Left kidney (tissue), 8 donors: ENCODE measurements at places on chromosomes 7 and 10. TPM values are rescaled to one million over a fixed set of nuclear protein-coding genes. Genes with fewer than 3 reads are reported as not detected.

DNA sequence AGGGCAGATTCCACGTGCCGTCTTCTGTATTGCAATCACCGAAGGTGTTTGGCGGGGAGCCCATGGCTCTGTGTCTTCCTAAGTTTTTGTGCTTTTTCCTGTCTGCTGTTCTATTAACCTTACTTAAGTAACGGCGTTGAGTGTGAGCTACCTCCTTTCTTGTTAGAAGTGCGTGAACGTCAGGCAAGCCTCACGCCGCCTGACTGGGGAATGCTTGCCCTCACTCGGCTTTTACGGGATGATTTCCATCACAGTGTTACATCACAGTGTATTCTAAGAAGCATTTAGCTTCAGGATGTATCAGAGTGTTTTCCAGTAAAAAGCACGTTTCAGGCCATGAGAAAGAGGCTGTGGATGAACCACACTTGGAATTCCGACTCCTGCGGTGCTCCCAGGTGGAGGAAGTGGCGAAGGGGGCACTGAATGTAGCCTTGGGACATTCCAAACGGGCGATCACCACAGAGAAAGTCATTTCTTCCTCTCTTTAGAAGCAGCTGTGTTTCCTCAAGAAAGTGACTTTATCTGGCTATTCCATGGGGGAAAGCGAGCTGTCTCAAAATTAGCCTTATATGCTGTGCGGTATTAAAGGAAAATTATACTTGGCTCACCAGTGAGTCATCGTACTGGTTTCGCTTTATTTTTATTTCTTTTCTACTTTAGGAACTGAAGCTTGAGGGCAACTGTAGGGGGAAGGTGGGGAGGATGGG, 290.7 kb downstream of the KLF6 start:
- no peak for DNase-seq

DNA sequence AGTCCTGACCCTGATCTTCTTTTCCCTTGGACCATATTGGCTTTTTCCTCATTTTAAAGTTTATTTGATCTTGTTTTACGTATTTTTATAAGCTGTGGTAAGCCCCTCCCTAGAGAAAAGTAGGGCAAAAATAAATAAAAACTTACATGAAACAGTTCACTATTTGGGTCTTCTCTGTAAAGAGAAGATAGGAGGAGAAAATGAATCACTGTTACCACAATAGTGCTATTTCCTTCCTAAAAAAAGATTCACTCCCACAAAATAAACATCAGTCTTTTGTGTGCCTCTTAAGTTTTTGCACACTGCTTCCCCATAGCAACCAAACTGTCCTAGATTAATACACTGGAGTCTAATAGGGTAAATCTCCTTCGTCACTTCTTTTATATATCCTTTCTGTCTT, 1.4 kb upstream of the SVIL start:
- no peak for DNase-seq

TSPAN12 gene
- 188 TPM for polyA plus RNA-seq

GRCh38 chr10:17766731-17767130, 14.7 kb downstream of the TMEM236 start:
- no peak for DNase-seq

DNA sequence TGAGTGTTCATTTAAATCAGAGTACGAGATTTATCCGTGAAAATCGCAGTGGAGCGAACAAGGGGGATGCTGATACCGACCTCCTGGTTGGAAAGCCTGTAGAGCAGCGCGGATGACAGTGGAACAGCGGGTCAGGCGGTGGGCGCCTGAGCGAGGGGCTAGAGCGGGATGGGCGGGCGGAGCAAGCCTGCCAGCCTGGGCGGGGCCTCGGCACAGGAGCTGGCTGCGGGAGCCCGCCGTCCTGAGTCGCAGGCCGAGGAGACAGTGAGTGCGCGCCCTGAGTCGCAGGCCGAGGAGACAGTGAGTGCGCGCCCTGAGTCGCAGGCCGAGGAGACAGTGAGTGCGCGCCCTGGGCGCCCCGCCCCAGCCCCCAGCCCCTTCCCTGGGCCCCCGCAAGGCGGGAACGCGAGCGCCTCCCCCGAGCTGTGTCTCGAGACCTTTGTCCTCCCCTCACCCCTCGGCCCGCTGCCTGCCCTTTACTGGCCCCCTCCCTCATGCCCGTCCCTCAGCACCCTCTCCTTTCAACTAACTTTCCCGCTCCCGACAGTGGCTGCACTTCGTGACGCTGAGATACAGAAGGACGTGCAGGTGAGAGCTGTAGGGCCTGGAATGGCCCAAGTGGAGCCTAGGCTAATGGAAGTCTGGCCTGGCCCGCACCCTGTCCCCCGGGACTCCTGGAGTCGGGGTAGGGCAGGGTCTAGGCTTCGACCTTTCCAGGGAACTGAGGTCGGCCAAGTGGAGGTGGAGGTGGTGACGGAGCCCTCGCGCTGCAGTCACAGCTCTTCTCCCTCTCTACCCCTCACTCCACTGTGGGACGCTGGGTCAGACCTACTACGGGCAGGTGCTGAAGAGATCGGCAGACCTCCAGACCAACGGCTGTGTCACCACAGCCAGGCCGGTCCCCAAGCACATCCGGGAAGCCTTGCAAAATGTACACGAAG, at the start of gene AS3MT:
Gene AS3MT, plus strand, starts transcription at position 213 of the 941 bp plus-strand sequence. Its CDS starts 123 bp downstream, at position 336.
- DNase-seq: peak; percentile 59

DNA sequence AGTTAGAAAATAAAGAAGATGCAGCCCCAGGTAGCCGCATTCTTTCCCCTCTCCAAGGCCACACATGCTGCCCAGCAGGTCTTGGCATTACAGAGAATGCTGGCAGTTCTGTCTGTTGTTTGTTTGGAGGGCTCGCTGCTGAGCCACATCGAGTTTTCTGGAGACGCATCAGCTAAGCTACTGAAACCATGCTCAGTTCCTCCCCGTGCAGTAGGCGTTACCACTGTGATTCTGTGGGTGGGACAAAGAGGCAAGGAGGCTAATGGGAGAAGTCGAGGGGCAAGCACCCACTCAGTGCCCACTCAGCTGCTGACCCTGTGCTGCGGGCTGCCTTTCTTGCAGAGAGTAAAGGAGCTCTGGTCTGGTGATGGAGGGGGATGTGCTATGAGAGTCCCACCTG, 15.5 kb upstream of the GTPBP4 start:
- no peak for DNase-seq

DNA sequence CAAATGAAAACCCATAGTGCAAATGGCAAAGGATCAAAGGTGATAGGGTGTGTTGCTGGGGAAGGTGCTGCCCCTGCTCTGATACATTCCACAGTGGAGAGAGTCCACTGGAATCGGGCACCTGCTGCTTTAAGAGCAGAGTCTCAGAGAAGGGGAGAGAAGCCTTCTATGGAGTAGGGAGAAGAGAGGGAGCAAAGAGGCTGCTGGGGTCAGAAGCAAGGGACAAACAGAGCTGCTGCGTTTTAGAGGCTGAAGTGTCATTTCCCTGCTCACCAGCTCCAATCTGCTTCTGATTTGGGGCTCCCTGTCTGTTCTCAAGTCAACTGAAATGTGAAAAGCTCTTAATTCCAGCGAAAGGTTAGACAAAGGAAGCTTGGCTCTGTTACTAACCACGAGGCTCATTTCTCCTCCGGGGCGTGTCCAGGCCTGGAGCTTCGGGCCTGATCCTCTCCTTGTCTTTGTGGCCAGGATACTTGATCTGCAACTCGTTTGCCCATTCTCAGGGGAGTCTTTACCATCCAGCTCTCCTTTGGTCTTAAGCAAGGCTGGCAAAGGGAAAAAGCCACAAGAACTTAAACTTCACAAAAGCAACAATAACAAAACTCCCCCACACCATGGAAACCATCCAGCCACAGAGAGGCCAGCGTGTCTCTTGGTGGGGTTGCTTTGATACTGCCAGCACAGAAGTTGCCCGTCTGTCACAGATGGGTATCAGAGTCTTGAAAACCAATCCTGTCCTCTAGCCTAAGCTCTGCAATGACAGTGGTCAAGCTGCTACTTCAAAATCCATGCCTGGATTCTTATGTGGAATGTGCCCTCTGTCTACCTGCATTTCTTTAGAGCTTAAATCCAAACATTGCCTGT, 692.6 kb downstream of the SUGCT start:
- peak; percentile 46 for DNase-seq

DNA sequence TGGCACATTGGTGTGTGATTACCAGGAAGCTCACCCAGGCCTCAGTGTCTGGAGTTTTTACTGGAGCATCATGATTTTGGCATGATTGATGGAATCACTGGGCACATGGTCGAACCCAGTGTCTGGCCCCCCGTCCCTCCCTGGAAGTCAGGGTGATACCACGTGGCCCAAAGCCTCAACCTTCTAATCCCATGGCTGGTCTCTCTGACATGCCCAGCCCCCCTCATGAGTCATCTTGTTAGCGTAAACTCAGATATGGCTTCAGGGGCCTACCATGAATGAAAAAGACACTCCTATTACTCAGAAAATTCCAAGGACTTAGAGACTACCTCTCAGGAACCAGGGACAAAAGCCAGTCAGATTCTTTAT, 109.3 kb downstream of the GRK5 start:
- no peak for DNase-seq

GRCh38 chr10:72126184-72126871, 38.0 kb upstream of the SPOCK2 start:
- no peak for DNase-seq

DNA sequence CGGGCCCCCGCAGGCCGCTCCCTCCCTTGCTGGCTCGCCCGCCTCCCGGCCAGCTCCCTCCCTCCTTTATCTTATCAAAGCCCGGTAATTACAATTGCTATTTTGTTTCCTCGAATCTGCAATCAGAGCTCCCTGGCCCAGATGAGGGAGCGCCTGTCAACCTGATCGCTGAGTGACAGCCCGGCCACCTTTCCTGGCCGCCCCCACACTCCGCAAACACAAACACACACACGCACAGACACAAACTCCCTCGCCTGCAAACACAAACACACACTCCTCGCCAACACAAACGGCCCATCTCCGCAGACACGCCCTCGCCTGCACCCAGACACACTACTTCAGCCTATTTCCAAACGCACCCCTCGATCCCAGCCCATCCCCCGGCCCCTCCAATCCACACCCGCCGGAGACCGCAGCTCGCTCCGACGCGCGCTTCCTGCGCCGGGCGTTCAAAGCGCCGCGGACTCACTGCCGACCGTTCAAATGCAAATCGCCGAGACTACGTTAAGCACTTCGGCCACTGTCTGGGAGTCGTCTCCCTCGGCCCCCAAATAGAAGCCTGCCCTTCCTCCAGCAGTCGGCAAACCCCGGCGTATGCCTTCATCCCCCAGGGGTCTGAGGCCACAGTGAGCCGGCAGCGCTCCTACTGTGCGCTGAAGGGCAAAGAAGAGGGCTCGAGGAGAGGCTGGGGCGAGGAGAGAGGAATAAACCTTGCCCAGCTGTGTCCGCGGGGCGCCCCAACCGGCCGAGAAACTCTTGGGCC, 3.0 kb upstream of the FGF8 start:
- no peak for DNase-seq

DNA sequence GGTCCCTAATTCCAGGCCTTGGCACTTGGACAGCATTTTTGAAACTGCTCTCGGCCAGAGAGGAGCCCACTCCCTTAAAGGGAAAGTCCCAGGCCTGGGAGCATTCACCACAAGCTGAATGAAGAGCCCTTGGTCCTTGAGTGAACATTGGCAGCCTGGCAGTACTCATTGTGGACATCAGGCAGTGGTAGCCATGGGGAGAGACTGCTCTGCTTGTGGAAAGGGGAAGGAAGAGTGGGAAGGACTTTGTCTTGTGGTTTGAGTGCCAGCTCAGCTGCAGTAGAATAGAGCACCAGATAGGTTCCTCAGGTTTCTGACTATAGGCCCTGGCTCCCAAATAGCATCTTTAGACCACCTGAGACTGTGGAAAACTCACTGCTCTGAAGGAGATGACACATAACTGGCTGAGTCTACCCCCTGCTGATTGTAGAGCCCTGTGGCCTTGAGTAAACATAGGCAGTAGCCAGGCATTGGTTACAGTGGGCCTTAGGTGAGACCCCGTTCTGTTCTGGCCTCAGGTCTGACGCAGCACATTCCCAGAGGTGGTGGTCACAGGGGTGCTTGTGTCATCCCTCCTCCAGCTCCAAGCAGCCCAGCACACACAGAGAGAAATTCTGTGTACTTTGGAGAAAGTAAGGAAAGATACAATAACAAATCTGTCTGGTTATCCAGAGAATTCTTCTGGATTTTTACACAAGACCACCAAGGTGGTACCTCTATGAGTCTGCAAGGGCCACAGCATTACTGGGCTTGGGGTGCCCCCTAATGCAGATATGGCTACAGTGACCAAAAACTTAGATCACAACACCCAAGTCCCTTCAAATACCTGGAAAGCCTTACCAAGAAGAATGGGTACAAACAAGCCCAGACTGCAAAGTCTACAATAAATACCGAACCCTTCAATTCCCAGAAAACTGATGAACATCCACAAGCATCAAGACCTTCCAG, 153.8 kb downstream of the GNAI1 start:
- DNase-seq: no peak

- DNase-seq: no peak
Measured at GRCh38 chr10:67492317-67493019, 203.5 kb downstream of the CTNNA3 start.

VIPR2 gene
- 2.6 TPM for polyA plus RNA-seq

GRCh38 chr10:121774813-121775212, 153.0 kb downstream of the ATE1 start:
- no peak for DNase-seq

DNA sequence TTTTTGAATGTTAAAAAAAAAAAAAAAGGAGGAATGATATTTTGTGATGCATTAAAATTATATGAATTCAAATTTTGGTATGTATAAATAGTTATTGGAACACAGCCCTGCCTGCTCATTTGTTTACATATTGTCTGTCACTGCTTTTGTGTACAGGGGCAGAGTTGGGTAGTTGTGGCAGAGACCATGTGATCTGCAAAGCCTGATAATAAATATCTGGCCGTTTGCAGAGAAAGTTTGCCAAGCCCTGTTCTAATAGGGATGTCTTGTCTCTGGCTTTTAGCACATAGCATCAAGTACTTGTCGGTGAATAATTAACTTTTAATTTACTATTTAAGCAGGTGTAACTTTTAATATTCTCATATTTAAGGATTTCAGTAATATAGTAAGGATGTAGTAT, 19.8 kb downstream of the TSPAN13 start:
- DNase-seq: no peak

NME8 gene
- polyA plus RNA-seq: not detected
